Panc1 (cell line): ENCODE measurements at places on chromosomes 6 and 20. TPM values are rescaled to one million over a fixed set of nuclear protein-coding genes. Genes with fewer than 3 reads are reported as not detected.

MYBL2 gene
- 138 TPM for total RNA-seq

DNA sequence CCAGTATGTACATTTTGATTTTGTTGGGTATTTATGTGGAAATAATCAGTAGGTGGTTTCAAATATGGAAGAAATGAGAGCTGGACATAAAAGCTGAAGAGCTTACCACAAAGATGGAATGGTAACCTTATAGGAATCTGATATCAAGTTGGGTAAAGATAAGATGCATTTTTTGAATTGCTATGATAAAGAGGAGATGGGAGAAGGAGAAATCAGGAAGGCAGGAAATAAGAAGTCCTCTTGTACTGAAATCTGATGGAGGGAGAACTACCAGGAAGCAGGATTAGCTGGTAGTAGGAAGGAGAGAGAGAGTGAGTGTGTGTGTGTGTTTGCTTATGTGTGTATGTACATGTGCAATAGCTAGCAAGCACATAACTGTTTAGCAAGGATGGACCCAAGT, 468.4 kb downstream of the PHF3 start:
- no peak overlapping the region for H3K27ac ChIP-seq
- no peaks in the 10 kb centered on the region for H3K4me1 ChIP-seq
- DNase-seq: no peak
- H3K27me3 ChIP-seq: no peaks in the 10 kb centered on the region
- no peak overlapping the region for H3K4me3 ChIP-seq

- H3K27ac ChIP-seq: no peak overlapping the region
- no peak overlapping the region for H3K4me3 ChIP-seq
- DNase-seq: no peak
- peaks cover 66% of the 10 kb centered on the region for H3K36me3 ChIP-seq
- peaks cover 43% of the 10 kb centered on the region for H3K4me1 ChIP-seq
These were observed 6.1 kb downstream of the FBXO5 start for GRCh38 chr6:152976749-152977148.

- no peaks in the 10 kb centered on the region for H3K36me3 ChIP-seq
- no peak for DNase-seq
- H3K27me3 ChIP-seq: no peaks in the 10 kb centered on the region
- no peaks in the 10 kb centered on the region for H3K4me1 ChIP-seq
- H3K27ac ChIP-seq: no peak overlapping the region
- H3K4me3 ChIP-seq: no peak overlapping the region
These were observed 27.3 kb upstream of the TGM2 start for GRCh38 chr20:38192323-38192885.

DNA sequence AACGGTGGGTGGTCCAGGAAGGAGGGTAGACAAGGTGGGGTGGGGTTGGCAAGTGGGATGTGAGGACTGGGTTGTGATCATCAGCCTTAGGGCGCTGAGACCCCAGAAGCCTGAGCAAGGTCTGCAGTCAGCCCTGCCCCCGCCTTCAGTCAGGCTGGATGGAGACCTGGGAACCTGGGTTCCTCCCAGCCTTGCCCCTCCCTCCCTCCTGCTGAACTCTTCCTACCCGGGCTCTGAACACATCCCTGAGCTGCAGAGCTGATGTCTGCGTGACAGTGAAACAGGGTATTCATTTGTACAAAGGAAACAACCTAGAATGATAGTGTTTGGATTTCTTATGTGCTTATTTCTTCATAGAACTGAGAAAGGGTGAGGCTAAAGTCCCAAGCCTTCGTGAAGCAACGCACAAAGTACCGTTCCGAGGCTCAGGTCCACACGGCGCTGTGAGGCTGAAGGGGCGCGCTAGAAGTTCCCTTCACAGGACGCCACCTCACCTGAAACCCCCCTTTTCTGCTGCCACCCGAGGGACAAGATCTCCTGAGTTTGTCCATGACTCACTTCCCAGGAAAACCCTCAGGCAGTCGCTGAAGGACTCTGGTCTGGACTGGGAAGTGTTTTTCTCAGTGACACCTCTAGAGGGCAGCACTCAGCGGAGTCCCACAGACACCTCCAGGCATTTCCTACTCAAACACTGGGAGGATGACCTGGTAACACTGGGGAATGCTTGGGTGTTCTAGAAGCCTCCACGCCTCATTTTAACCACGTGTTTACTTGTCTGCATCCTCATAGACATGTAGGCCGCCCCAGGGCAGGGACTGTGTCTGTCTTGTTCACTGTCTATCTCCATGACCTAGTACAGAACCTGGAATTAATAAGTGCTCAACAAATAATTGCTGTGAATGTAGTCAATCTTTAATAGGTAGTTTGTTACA, 1.2 kb downstream of the GSTA5 start:
- peaks cover 3% of the 10 kb centered on the region for H3K27me3 ChIP-seq
- H3K4me1 ChIP-seq: no peaks in the 10 kb centered on the region
- DNase-seq: peak; percentile 65
- H3K27ac ChIP-seq: no peak overlapping the region
- H3K36me3 ChIP-seq: no peaks in the 10 kb centered on the region

DNA sequence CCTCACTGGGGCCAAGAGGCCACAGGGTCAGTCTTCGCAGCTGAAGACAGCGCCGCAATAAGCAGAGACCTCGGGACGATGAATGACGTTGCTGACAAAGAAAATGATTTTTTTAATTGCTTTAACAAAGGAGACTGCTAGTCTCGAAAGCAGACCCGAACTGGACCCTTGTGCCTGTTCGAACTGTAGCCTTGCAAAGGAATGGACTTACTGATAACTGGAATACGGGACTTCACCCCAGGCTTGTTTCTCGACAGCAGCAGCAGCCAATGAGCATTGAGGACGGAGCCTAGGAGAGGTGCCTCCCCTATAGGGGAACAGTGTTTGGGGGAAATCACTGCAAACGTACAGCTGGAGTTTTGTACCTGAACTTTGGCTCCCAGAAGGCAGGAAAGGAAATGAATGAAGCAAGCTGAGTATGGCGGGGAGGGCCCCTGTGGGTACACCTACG, 1.3 kb upstream of the TAF4 start:
- DNase-seq: no peak
- peak overlapping the region; percentile 52 for H3K4me3 ChIP-seq
- H3K36me3 ChIP-seq: no peaks in the 10 kb centered on the region
- H3K4me1 ChIP-seq: peaks cover 25% of the 10 kb centered on the region
- H3K27ac ChIP-seq: peak overlapping the region; percentile 88

DNA sequence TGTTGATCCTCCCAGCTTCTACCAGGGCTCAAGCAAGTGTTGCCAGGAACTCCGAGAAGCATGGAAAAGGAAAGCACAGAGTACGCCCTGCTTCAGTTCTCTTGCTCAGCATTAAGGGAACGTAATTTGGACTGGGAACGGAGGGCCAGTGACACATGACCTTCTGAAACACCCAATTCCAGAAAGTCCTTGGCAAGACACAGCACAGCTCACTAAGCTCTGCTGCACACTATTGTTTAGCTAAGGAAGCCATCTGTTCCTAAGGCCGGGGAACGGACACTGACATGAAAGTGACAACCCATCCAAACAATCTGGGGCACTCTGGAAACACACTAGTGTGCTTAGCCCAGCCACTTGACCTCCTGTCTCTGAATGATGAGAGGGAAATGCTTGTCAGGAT, 56.9 kb upstream of the NXT1 start:
- H3K27ac ChIP-seq: no peak overlapping the region
- no peaks in the 10 kb centered on the region for H3K27me3 ChIP-seq
- no peak for DNase-seq

DNA sequence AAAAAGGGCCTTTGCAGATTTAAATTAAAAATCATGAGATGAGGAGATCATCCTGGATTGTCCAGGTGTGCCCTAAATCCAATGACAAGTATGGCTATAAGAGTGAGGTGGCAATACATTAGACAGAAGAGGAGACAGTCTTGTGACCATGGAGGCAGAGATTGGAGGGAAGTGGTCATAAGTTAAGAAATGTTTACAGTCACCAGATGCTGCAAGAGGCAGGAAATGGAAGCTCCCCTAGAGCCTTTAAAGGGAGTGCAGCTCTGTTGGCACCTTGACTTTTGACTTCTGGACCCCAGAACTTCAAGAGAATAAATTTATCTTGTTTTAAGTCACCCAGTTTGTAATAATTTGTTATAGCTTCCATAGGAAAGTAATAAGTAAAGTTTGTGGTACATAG, 61.1 kb downstream of the HMGN3 start:
- H3K36me3 ChIP-seq: no peaks in the 10 kb centered on the region
- no peak overlapping the region for H3K4me3 ChIP-seq
- no peaks in the 10 kb centered on the region for H3K27me3 ChIP-seq
- no peaks in the 10 kb centered on the region for H3K4me1 ChIP-seq

- H3K36me3 ChIP-seq: no peaks in the 10 kb centered on the region
- no peak overlapping the region for H3K4me3 ChIP-seq
- H3K27me3 ChIP-seq: no peaks in the 10 kb centered on the region
- no peaks in the 10 kb centered on the region; the same call in none of the 2 replicates for H3K4me1 ChIP-seq
These were observed 25.1 kb upstream of the RPP40 start for GRCh38 chr6:5028921-5029320.

- no peaks in the 10 kb centered on the region for H3K27me3 ChIP-seq
- no peak overlapping the region for H3K4me3 ChIP-seq
- H3K27ac ChIP-seq: no peak overlapping the region
- DNase-seq: no peak
- no peaks in the 10 kb centered on the region for H3K4me1 ChIP-seq
These were observed 389.2 kb downstream of the CD83 start for GRCh38 chr6:14506656-14507246.

DNA sequence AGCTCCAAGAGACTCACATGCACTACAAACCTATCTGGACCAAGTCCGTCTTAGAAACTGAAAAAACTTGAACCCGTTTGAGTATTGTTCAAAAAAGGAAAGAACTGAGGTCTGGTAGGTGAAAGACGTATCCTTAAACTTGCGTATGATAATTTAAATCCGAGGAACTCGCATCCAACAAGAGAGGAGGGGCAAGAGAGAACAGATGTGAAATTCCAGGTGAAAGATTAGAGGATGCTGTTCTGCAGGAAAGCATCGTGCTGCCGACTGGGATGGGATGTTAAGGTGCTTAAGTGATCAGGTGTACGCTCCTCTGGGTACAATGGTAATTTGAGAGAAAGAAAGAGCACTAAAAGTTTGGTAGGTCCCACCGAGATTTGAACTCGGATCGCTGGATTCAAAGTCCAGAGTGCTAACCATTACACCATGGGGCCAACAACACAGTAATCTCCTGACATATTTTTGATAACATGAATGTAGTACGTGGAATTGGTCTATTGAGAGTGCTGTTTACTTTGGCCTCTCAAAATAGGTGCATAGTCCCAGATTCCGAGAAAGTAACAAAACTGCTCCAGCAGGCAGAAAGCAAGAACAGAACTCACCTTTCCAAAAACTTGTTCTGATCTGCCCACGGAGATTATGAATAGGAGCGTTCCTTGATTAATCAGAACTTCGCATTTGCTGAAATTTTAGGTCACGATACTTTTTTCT, 53.5 kb upstream of the BTN3A2 start:
- H3K27ac ChIP-seq: peak overlapping the region; percentile 69
- no peaks in the 10 kb centered on the region for H3K27me3 ChIP-seq
- H3K36me3 ChIP-seq: no peaks in the 10 kb centered on the region

DNA sequence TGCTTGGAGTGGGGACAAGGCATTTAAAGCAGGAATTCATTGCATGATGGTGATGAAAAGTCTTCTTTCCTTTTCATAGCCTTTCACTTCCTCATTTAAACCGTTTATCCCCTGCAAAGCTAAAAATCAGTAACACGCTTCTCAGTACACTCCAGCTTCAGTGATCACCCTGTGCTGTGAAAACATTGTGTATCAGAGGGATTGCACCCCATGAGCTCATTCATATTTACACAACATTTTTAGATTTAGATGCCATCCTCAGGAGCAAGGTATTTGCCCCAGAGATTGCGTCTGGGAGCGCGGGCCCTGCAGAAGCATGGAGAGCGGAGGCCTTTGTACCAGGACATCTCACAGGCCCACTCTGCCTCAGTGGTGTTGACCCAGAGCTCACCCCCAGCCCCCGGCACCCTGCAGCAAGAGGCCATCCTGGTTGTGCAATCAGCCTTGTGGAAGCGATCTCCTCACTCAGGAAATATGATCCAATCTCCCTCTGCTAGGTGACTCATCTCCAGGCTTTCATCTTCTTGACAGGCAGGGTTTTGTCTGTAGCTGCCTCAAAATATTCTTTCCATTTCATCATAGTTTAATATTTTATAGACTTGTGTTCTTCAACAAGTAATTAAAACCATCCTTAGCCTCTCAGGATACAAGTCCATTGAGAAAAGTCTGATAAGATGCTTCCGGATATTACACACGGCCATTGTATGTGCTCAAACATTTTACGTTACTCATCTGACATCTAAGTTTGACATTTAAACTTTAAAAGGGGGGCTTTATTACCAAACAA, 38.9 kb upstream of the THBS2 start:
- no peaks in the 10 kb centered on the region for H3K4me1 ChIP-seq
- peak; percentile 58 for DNase-seq
- no peaks in the 10 kb centered on the region for H3K27me3 ChIP-seq
- no peak overlapping the region for H3K4me3 ChIP-seq
- H3K27ac ChIP-seq: no peak overlapping the region

DNA sequence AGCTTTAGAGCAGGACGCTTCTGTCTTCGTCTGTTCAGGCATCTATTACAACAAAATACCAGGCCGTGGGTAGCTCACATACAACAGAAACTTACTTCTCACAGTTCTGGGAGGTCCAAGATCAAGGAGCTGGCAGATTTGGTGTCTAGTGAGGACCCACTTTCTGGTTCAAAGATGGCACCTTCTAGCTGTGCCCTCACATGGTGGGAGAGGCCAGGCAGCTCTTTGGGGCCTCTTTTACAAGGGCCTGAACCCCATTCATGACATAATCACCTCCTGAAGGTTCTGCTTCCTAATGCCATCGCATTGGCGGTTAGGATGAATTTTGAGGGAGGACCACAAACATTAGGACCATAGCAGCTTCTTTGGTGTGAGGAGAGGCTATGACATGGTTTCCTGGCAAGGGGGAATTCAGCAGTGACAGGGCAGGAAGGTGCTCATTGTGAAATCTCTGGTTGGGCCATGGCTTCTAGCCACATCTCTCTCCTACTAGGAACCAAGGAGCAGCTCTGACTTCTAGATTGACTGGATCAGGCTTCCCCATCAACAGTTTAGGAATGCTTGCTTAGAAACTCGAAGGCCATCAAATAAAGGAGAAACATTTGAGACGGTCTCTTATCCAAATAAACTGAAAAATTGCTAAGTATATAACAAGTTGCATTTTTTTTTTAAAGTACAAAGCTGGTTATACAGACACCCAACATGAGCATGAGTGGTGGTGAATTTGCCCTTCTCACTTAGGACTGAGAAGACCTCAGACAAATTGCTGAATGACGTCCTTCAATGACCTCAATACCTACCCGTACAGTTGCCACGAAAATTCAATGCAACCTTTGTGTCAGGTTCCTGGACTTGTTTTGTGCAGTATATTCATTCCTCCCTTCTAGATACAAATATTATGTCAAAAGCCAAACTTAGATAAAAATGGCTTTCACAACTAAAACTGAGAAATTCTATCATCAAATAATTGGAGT, 140.7 kb downstream of the ZDHHC14 start:
- H3K4me3 ChIP-seq: no peak overlapping the region
- no peaks in the 10 kb centered on the region for H3K36me3 ChIP-seq
- H3K4me1 ChIP-seq: 0 out of 2 replicates have a peak, but pooled peaks cover 2% of the 10 kb centered on the region
- no peaks in the 10 kb centered on the region for H3K27me3 ChIP-seq

- no peak for DNase-seq
- no peaks in the 10 kb centered on the region for H3K36me3 ChIP-seq
- H3K4me1 ChIP-seq: no peaks in the 10 kb centered on the region
- no peaks in the 10 kb centered on the region for H3K27me3 ChIP-seq
These were observed 59.3 kb upstream of the JAG1 start for GRCh38 chr20:10733122-10733521.
